ENCODE measurements at places on chromosomes 11 and 22.

GRCh38 chr22:37618674-37619073 lies 10.0 kb downstream of the GGA1 start:
- no peak for DNase-seq

DNA sequence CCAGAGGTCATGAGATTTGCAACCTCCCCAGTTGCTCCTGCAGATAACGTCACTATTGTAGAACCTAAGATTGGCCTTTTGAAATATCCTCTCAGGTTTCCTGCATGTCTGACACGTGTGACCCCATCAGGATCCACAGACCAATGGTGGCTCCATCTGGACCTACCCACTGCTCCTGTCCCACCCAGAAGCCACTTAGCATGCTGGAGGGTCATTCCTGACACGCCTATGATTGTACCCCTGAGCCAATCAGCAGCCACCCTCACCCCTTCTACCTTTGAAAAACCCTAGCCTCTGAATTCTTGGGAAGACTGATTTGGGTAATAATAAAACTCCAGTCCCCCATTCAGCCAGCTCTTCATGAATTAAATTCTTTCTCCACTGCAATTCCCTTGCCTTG lies 20.1 kb upstream of the NARS2 start:
- DNase-seq: no peak

DNA sequence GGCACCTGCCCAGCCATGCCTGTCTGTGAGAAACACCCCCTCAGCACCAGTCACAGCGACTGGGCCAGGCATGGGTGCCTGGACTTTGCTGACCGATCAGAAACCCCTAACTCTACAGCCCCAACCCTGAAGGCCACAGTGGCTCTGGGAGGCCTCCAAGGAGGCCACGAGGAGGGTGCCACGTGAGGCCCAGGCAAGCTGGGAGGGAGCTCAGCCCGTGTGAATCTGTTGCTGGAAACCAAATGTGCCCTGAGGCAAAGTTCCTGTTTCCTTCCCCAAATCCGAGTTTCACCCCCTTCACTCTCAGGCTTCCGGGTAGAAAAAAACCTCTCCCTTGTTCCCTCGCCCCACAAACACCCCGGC lies 1.3 kb downstream of the UNC93B1 start:
- DNase-seq: no peak

GRCh38 chr11:129215506-129216245 lies 23.6 kb upstream of the ARHGAP32 start:
- no peak for DNase-seq

DNA sequence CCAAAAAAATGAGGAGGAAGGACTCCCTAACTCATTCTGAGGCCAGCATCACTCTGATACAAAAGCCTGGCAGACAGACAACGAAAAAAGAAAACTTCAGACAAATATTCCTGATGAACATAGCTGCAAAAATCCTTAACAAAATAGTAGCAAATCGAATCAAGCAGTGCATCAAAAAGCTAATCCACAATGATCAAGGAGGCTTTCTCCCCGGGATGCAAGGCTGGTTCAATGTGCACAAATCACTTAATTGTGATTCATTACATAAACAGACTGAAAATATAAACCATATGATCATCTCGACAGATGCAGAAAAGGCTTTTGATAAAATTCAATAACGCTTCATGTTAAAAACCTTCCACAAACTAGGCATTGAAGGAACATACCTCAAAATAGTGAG lies 16.4 kb downstream of the MTMR2 start:
- DNase-seq: no peak

- no peak for DNase-seq
Measured at GRCh38 chr11:134086376-134086775, 17.5 kb downstream of the JAM3 start.

DNA sequence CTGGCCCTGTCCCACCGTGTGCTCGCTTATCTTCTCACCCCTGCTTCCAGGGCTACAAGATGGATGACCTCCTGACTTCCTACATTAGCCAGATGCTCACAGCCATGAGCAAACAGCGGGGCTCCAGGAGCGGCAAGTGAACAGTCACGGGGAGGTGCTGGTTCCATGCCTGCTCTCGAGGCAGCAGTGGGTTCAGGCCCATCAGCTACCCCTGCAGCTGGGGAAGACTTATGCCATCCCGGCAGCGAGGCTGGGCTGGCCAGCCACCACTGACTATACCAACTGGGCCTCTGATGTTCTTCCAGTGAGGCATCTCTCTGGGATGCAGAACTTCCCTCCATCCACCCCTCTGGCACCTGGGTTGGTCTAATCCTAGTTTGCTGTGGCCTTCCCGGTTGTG lies 86.5 kb downstream of the MYO7A start:
- DNase-seq: no peak

DNA sequence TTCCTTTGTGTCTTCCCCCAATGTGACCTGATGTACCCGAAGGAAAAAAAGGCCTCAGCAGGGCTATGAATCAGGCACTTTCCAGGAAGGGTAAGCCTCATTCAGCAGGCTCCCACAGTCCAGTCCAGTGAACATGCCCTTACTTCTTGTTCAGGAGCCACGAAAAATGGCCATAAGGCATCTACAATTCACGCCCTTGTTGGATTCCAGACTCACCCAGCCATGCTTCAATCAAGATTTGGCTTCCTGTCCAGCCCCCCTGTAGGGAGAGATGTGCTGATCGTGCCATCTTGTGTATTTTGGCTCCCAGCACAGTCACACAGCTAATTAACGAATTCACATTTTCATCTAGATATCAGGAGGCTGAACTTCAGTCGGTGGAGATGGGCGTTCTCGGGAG lies 9.9 kb upstream of the KCNJ5 start:
- no peak for DNase-seq

DNA sequence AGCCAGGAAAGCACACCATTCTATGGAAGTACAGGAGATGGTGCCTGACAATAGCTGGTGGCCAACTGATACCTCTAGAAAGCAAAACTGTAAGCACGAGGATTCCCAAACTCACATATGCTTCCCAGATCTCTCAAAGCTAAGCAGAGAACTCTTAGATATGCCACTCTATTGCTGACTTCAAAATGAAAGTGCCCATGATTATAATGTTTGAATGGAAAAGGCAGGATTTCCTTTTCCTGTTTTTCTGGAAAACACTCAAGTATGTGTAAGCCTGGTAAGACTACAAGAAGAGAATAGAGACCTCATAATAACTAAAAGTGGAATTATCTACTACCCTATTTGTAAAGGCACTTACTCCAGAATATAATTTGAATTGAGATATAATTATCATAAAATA lies 2.6 kb upstream of the CARD18 start:
- DNase-seq: no peak
